ENCODE measurements at places on chromosomes 1 and 21.

DNA sequence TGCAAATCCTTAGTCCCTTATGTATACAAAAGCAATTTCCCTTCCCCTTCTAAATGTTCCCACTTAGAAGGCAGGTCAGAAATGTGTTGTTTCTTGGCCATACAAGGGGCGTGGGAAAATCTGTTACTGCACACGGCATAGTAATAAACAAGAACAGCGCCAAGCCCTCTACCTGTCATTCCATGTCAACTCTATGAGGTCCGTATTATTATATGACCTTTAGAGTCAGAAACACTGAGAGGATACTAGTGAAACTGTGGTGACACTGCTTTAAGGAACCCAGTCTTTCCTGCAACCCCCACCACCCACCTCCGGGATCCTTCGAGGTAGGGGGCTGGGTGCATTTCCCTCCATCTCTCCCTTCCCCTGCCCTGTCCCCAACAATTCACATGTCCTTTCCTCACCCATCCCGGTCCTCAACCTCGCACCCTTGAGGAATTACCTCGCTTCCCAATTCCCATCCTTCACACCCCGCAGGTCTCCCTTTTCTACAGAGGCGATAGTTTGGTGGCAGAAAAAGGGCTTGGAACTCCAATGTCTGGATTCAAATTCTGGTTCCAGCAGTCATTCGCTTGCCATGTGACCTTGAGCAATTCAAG, 647 bp downstream of the SDHB start:
- no peak for DNase-seq

GRCh38 chr1:30081379-30082102, 641.8 kb downstream of the MATN1 start:
- DNase-seq = no peak

- DNase-seq = no peak
Measured at GRCh38 chr1:248914796-248915381, 8.9 kb downstream of the PGBD2 start.

- DNase-seq = no peak
Measured at GRCh38 chr1:230877146-230877923, 9.0 kb upstream of the C1orf198 start.

GRCh38 chr1:110155878-110156522, 5.7 kb downstream of the SLC6A17 start:
- peak; percentile 14 for DNase-seq
